ENCODE measurements at places on chromosomes 2 and 18.

GRCh38 chr2:138877421-138877820, 97.2 kb upstream of the NXPH2 start:
- DNase-seq, result no peak

GRCh38 chr2:60945341-60945740, 64.0 kb downstream of the REL start:
- no peak for DNase-seq

- DNase-seq, result peak; percentile 70
Observed at GRCh38 chr2:198309673-198310280, 505.4 kb downstream of the PLCL1 start.

GRCh38 chr2:127051116-127052056, 55.6 kb downstream of the BIN1 start:
- peak; percentile 22 for DNase-seq

GRCh38 chr2:128786741-128787478, 468.2 kb upstream of the HS6ST1 start:
- no peak for DNase-seq

DNA sequence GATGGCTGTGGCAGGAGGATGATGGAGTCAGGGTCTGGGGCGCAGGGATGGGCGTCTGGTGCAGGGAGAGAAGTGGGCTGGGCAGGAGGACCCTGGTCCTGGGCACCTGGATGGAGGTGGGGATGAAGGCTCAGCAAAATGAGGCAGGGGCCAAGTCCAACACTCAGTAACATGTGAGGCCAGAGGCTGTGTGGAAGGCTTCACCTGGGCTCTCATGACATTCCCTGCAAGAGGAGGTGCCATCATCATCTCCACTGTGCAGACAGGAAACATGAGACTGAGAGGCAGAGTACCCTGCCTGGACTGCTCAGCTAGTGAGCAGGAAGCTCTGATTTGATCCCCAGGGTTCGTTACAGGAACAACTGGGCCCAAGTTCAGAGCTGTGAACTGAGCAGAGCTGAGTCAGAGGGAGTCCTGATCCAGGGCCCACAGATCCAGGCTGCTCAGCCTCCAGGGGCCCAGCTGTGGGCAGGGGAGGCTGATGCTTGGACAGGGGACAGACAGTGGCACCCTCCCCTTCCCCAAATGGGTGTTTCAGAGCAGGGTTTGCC, 36.9 kb downstream of the HJURP start:
- DNase-seq, result no peak

DNA sequence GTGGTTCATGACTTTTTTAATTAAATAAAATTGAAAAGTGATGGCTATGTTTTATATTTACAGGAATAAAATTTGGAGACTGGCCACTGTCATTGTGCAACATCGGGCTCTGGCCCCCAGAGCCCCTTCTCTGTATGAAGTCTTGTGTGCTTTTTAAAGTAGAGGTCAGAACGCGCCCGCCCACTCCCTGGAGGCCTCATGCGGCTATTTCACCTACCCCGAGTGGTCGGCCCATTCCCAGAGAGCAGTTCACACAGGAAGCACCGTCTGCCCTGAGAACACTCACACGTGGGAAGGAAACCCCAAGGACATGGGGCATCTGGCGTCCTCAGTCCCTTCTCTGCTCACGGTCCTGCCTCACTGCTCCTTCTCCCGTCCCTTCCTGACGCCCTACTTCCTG, 296.9 kb upstream of the SALL3 start:
- no peak for DNase-seq

- no peak for DNase-seq
Observed at GRCh38 chr18:47775961-47776360, 154.5 kb downstream of the SMAD2 start.

DNA sequence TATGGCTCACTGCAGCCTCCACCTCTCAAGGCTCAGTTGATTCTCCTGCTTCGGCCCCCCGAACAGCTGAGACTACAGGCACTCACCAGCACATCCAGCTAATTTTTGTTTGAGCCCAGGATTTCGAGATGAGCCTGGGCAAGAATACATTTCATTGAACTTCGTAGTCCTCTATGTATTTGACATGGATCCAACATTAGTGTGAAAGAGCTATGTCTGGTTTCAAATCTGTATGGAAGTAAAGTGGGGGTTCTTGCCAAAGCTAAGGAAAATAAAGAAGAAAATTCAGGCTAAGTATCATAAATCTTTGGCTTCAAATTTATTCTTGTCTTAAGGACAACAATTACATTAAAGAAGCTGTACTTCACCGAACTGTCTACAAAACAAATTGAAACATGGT, 1291.7 kb upstream of the CRIM1 start:
- no peak for DNase-seq

GRCh38 chr2:182933629-182934028, 67.2 kb upstream of the FRZB start:
- DNase-seq, result no peak

DNA sequence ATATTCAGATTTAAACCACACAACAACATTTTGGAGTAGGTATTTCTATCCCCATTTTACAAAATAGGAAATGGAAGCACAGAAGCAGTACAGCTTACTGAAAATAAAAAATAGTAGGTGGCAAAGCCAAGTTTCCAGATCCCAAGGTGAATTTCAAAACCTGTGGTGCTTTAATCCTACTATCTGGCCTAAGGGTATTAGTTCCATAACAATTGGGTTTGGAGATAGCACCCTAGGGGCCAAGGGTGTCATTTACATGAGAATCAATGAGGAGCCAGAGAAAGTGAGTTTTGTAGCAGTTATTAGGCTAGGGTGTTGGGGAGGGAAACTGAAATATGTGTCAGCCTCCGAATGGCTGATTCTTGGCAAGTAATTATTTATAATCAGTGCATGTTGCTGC, 24.9 kb downstream of the OSBPL6 start:
- DNase-seq, result no peak

GRCh38 chr2:99819766-99820165, 322.6 kb downstream of the AFF3 start:
- DNase-seq, result no peak

DNA sequence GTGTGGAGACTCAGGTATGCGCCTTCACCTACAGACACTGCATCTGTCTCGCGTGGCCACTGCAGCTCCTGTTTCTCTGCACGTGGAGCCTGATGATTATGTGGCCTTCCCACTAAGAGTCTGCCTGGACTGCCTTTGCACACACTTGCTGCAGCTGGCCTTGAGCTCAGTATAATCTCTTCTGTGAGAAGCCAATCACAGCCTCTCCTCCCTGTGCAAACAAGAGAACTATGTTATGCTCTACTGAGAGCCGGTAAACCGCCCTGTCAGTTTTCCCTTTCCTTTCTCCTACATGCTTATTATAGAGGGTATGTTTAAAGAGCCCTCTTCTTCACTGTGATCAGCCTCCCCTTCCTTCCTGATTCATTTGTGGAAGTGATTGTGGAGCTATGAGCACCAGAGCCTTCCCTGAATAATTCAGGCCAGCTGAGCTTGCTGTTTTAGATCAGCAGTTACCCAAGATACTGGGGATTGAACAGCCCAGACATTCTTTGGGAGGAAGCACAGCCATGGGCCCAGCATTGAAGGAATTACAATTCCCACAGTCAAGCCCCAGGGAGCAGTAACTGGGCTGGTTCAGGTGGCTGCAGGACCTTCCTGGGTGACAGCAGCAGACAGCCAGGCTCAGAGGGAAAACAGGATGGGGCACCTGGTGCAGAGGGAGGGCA, 3.7 kb upstream of the TGFA start:
- peak; percentile 39 for DNase-seq

DNA sequence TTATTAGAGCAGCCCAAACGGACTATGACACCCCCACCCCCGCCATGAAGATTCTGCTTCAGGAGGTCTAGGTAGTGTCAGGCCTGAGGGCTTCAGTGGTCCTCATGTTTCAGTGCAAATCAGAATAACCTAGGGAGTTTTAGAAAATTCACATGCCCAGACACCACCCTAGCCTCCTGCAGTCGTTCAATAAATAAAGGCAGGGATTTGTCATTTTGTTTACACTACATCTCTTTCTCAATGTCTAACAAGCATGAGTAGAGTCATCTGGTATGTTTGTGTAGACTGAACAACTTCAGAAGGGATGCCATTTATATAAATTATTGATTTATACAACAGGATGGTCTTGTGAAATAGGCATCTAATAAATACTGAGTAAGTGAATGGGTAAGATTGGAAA, 112.1 kb upstream of the SERPINE2 start:
- DNase-seq, result no peak

DNA sequence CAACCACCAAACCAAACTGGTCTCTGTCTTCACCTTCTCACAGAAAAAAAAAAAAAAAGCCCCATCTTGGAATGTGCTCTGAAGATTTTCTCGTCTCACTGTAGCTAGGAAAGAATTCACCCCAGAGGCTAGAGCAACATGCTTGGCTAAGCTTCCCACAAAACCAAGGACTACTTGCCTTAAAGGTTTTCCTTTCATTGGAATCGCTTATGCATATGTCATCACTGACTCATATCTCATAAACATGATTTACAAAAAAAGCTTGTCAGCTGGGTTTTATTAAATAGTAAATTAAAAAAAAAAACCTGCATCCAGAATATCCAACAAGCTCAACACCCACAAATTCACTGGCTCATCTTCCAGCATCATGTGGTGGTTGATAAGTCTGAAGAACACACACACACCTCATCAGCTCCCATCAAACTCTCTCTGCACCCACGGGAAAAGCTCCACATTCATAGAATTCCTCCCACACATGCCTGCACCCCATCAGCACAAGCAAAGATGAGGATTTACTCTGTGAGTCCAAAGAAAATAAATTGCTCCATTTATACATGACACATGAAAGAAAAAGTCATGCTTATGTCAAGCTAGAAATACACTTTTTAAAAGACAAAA, 182.0 kb upstream of the TRIB2 start:
- DNase-seq, result no peak

DNA sequence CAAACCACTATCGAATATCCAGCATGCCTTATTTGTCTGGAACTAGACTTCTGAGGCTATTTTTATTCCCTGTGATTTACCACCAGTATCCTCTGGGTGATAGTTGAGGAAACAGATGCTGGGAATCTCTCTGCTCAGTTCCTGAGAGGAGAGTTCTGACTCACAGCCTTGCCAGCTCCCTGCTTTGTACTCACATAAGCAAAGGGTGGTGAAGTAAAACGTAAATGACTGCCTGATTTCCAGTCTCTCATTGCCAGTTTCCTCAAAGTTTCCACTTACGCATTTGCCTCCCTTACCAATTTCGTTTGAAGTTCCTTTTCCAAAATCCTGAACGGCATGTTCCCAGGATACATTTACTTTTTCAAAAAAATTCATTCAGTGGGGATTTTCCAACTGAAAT, 69.2 kb upstream of the HNRNPA3 start:
- no peak for DNase-seq

GRCh38 chr2:100818606-100819369, 1.2 kb upstream of the NPAS2 start:
- DNase-seq, result peak; percentile 67

- DNase-seq, result no peak
Observed at GRCh38 chr2:150690870-150691269, 203.4 kb upstream of the RND3 start.

DNA sequence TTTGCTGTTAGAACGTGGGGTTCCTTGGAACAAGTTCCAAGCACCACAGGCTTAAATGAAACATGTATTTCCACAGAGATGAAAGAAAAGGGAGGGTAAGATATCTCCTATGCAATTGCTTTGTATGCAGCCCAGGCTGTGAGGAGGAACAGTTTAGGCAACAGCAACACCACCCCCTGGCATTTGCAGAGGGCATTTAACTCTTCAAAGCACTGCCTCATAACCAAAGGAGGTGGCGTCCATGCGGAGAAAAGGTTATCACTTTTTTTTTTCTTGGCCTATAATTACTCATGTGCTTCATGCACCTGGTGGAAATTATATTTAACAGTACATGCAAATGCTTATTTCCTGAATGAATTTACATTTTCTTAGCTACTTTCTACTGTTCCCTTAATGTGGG, 286.0 kb downstream of the LPIN1 start:
- DNase-seq, result no peak
